ENCODE measurements at places on chromosomes 1 and 21.

DNA sequence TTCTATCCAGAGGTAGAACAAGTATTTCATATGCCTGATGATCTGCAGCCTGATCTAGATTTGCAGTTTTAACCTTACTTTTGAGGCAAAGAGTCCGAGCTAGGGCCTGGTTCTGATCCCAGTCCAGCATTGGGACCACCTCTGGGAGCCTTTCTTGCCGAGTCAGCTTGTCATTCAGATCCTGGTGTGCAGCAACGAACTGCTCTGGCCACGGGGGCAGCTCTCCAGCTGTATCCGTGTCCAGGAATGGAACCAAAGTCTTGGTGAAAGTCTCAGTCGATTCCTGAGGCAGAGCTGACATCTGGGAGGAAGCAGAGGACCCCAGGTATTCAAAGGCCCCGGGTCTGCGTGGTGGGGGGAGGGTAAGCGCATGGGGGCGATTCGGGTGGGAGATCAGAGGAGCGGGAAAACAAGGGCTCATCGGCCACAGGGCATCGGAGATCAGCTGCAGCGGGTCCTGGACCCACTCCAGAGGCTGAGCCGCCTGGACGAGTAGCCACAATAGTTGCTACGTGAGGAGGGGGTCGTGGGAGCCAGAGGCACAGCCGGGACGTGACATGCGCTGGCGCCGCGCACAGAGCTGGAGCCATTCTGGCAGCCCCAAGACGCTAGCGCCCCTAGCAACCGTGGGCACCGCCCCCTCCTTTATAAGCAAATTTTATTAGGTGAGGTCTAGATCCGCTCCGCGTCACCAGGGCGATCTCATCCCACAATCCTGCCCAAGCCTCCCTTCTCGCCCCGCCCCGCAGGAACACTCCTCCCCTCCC, 32.4 kb upstream of the BSDC1 start:
- no peak for DNase-seq

DNA sequence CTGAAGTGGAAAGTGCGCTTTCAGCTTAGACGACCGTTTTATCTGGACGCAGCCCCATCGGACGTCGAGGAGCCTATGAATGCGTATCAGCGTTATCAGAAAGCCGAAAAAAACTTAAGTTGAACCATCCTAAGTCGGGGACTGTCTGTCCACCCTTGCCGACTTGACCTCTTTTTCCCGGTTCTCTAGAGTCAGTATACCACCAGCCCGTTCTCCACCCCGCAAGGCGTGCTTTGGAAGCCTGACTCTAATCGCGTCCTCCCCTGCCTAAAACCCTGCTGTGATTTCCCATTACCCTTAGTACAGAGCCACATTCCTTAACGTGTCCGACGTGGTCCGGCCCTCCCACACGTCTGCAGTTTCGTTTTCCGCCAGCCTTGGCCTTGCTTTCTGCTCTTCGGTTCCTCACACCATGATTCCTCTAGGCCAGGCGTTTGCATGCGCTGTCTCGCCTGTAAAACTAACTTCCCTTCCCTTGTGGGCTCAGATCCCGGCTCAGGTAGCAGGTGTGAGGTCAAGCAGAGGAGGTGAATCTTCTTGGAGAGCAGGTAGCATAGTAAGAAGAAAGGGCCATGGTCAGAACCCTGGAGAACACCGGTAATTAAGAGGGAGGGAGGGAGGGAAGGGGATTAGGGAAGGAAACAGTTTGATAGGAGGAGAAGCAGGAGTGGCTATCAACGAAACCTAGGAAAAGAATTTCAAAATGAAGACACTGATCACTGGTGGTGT, 865 bp downstream of the ADPRS start:
- no peak for DNase-seq

DNA sequence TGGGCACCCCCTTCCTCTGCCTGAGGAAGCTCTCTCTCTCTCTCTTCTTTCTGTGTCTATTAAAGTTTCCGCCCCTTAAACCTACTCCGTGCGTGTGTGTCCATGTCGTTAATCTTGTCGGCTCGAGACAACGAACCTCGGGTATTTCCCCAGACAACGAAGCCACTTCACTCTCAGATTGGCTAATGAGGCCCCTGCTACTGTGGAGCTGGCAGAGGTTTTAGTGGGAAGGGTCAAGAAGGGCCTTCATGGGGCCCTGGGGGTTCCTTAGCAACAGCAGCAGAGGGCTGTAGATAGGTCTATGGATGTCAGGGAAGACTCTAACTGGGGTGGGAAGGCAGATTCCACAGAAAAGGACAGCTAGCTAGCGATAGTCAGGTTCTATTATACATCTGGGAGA, 239.8 kb upstream of the RAB4A start:
- no peak for DNase-seq

GRCh38 chr1:200951016-200951415, 56.3 kb downstream of the INAVA start:
- DNase-seq, result no peak

DNA sequence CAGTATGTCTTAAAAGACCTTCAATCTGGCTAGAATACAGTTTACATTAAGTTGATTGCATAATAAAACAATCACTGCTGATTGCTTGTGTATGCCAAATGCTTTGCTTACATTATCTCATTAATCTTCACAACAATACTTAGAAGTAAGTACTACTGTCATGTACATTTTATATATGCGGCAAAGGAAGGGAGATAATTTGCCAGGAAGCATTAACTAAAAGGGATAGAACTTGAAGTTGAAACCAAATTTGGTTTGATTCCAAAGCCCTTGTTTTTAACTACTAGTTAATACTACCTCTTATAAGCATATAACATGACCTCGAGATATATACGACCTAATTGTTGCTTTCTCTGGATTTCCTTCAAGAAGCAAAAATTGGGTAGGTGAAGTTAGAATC, 155.8 kb downstream of the NTMT2 start:
- no peak for DNase-seq

DNA sequence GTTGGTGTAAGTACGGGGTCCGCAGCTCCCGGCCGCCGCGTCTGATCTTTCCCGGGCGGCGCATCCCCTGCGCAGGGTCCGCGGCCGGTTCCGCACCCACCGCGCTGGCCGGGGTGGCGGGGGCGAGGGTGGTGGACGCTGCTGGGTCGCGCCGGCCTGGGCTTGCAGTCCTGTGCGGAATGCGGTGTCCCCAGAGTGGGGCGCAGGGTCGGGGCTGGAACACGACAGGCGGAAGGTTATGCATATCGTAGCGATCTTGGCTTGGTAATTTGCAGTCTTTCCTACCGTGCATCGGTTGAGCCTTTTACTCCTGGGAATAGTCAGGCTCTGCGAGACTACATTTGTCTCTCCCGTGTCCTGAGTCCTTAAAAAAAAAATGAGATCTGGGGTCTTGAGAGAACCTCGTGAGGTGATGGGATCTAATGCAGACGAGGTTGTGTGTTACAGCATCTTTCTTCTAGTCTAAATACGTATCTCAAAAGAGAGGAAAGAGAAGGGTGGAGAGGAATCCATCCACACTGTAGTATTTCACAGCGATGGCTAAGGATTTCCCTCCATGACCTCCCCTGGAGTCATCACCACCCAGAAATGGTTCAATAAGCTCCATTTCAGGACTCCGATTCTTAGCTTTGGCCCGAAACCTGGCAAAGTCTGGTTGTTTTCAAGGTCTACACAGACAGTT, 572 bp downstream of the ATP1B1 start:
- DNase-seq, result no peak

DNA sequence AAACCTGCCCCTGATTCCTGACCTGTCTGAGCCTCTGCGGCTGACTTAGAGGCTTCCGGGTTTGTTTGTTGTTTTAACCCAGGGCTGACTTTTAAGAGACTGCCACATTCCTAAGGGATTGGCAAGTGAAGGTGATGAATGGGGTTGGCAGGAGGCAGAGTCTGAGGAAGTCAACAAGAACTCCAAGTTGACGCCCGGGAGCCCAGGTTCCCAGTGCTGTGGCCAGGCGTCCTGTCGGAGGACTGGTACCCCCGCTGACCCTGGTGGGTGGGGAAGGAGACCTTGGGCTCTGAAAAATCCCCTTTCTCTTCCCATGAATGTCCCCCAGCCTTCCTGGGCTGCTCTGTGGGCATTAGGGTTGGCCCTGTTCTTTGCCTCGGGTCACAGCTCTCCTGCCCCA, 19.7 kb upstream of the EPS8L3 start:
- no peak for DNase-seq

DNA sequence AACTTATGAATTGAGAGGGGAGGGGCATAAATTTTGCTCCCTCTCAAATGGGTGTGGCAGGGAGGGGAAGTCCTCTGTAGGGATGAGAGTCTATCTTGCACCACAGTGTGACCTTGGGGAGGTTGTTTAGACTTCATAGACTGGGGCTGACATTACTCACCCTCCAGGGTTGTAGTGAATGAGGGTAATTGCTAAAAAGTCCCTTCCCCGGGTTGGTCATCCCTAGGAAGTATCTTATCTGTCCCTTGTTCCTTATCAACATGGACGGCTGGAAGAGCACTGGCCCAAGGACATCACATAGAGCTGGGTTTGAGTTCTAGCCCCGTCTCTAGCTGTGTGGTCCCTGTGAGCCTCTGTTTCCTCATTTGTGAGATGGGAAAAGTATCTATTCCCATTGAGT, 52.4 kb upstream of the SLC2A1 start:
- DNase-seq, result no peak

DNA sequence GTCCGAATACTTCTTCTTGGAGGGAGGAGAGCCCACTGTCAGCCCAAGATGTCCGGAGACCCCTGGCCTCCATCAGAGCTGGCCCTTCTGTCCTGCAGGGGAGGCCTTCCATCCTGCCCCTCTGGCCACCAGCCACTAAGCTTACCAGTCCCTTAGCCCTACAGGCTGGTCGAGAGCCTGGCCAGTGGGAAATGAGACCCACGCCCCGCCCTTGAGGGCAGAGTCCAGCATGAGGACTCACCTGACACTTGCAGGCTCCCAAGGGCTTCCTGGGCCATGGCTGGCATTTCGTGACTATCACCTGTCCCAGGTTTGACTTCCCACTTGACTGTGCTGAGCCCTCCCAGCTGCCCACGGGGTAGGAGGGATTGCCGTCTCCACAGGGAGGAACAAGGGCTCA, 361.8 kb upstream of the VAMP3 start:
- DNase-seq, result no peak

DNA sequence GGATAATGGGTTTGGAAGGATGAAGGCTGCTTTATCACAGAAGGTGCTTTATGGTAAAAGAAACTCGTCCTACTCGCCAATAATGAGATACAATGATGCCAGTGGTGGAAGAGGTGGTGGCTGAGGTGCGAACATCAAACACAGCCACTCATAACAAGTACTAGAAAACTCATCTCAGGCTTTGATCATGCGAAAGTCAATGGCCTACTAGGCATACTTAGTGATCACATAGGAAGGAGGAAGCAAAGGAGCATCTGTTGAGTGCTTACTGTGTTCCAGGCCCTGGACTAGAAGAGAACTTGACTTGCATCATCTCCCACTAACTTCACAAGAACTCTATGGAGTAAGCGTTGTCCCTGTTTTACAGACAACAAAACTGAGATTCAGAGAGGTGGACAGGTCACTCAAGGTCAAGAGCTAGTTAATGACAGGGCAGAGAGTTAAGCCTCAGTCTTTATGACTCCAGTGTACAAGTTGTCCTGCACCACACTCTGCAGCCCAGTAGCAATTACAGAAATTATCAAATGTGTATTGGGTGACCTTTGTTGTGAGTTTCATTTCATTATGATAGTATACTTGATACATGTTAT, 33.6 kb downstream of the RUNX1 start:
- DNase-seq, result peak; percentile 36

GRCh38 chr1:205520709-205521108, 16.2 kb downstream of the CDK18 start:
- no peak for DNase-seq

DNA sequence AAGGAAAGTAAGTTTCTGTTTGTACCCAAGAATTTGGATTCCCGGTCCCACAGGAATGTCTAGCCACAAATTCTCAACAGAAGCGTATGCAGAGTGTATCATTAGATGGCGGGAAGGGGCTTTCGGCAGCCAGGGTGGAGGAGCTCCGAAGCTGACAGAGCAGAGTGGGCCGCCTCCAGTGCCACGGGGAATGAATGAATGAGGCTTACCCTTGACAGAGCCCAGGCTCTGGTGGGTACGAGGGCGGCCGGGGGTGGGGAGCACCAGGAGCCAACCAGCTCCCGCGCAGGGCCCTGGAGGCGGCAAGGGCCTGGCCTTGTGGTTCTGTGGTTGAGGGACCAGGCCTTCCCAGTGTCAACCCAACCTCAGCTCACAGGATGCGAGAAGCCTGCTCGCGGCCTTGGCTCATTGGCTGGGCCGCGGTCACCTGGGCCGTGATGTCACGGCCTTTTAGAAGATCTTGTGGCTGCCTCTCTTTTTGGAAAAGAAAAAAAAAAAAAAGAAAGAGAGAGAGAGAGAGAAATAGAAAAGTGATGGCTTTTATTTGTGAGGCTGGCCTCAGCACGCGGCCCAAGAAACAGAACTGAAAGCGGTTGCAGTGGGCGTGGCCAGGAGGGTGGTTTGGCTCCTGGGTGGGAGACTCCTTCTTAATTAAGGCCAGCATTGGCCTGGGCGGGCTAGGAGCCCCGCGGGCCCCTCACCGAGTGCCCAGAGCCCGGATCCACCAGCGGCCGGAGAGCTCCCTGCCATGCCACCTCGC, 34.9 kb upstream of the RUNX3 start:
- DNase-seq, result peak; percentile 89

GRCh38 chr21:34504595-34504994, 7.4 kb downstream of the KCNE1 start:
- DNase-seq, result no peak

- no peak for DNase-seq
Observed at GRCh38 chr1:187229496-187229895, 400.7 kb downstream of the PLA2G4A start.

DNA sequence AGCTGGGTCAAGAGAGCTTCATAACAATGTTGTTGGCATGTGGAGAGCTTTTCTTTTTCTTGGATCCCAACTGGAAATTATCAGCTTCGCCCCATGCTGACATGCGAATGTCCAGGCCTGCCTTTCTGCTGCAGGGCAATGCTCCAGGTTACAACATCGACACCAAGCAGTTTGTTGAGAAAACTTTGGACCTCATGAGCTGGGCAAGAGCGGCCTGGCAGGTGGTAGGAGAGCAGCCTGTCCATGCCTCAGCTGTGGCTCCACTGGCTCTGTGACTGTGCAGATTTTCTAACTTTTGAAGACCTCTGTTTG, 41.4 kb downstream of the MTARC1 start:
- DNase-seq, result no peak

GRCh38 chr1:183180218-183180617, 5.8 kb upstream of the LAMC2 start:
- DNase-seq, result no peak

GRCh38 chr21:42414928-42415769, 11.4 kb downstream of the UBASH3A start:
- DNase-seq, result peak; percentile 95

DNA sequence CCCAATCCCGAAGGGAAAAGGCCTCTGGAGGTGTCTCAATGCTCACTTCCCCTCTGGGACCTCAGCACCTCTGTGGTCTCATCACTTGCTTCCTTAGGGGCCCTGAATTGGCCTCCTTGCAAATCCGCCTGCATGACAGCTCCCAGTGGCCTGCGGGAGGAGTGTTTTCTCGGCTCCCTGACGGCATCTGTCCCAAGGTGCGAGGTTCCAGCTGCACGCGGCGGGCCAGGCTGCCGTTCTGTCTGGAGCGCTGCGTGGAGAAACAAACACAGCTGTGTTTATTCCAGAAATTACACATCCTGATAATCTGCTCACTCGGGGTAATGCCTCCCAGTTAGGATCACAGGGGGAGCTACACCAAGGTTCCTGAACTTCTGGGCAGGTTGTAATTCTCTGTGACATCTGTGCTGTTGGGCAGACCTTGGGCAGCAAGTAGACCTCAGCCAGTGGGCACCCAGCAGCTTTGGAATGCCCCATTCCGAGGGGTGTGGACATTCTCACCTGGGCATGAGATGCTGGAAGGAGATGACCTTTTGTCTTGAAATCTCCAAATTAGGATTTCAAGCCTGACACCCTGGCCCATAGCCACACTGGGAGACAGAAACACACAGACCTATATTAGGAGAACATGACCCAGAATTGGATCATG, 18.2 kb downstream of the EPHB2 start:
- no peak for DNase-seq
